ENCODE measurements at places on chromosomes 2 and 18.

DNA sequence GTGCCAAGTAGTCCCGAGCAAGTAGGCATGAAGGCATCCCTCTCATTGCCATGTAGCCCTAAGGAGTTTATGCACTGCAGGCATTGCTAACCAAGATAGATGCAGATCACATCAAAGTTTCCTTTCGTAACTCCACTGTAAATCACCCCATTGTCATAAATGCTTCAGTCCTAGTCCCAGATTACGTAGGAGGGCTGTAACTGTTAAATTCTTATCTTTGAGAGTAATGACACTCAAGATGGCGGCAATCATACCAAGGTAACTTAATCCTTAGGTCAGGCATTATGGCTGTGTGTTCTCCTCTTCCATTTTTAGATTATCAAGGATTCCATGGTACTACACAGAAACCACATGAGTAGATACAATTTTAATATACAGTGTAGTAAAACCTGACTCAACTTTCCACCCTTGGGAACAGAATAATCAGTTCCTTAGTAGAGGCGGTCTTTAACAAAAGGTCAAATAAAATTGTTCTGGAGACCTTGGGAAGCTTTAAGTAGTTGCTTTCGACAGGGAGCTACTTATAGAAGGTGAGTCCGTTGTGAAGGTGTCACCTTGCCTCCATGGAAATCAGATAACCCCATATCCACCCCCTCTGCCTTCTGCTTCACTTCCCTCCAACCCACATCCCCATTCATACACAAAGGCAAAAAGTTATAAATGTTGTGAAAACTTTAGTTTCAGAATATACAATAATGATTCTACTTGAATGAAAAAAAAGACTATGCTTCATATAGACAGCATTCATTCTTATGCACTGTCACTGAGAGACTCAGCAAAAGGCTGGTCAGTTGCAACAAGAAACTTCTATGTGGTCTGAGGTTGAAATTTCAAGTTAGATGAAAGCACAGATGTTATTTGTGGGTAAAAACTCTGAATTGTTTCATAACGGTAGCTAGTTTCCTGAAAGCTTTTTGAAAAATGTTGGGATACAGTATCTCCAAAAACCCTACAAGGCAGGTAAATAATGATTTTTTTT is 64.8 kb upstream of the GALNT5 start:
- no peak for DNase-seq

- no peak for DNase-seq
These were observed 31.1 kb downstream of the CTLA4 start for GRCh38 chr2:203898657-203899056.

DNA sequence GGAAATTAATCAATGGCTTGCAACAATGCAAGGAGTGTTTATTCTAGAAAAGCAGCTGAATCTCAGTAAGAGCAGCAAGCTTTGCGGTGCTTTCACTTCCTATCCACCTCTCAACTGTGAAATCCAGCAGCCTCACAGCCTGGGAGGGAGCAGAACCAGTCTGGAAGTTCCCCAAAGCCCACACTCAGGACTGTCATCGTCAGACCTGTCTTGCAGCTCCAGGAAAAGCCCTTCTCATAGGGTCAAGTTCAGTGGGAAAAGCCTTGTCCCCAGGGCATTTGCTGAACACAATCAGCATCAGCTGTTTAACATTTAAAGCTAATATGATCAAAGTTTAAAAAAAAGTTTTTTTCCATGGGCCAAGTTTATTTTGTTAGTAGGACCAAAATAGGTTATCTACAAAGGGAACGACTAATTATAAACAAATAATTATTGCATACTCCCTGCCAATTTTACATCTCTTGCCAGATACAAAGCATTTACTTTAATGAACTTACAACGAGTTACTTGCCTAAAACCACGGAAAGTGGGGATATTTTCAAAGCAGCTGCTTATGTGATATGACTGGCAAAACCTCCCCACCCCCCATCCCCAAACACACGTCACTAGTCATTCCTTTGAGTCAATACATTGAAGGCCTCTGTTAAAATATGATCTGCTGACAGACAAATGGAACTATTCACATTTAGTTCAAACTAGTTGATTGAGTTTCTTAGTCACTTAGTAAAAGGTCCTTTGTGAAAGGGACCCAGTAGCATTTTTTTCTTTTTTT is 36.8 kb downstream of the PARD6G start:
- no peak for DNase-seq

- no peak for DNase-seq
These were observed 312.1 kb downstream of the TMX3 start for GRCh38 chr18:68402784-68403183.

- peak; percentile 57 for DNase-seq
These were observed 182.7 kb upstream of the LHCGR start for GRCh38 chr2:48938231-48938630.

DNA sequence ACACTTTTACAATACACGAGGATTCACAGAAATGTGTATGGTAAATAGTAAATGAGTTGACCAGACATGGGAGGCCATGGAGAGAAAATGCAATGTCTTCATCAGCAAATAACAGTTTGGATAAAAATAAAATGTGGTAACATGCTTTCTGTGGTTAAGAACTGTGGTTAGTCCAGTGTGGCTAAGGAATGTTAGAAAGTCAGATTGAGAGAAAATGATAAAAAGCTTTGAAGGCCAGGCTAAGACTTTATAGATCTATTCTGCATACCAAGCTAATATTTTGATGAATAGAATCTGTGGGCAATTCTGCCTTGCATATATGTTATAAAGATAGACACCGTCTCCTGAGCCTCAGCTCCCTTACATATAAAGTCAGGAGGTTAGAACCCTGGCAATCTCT is 215.9 kb downstream of the SOX11 start:
- no peak for DNase-seq

GRCh38 chr2:100718065-100718629 is 101.8 kb upstream of the NPAS2 start:
- DNase-seq: no peak

DNA sequence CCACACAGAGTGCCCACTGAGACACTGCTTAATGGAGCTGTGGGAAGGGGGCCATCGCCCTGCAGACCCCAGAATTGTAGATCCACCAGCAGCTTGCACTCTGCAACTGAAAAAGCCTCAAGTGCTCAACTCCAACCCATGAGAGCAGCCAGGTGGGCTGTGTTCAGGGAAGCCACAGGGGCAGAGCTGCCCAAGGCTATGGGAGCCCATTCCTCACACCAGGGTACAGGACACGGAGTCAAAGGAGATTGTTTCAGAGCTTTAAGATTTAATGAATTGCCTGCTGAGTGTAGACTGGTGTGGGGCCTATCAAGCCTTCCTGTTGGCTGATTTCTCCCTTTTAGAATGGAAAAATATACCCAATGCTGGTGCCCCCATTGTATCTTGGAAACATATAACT is 17.2 kb downstream of the TPO start:
- DNase-seq: no peak

- DNase-seq: no peak
These were observed 7.4 kb upstream of the POLI start for GRCh38 chr18:54261894-54262293.

DNA sequence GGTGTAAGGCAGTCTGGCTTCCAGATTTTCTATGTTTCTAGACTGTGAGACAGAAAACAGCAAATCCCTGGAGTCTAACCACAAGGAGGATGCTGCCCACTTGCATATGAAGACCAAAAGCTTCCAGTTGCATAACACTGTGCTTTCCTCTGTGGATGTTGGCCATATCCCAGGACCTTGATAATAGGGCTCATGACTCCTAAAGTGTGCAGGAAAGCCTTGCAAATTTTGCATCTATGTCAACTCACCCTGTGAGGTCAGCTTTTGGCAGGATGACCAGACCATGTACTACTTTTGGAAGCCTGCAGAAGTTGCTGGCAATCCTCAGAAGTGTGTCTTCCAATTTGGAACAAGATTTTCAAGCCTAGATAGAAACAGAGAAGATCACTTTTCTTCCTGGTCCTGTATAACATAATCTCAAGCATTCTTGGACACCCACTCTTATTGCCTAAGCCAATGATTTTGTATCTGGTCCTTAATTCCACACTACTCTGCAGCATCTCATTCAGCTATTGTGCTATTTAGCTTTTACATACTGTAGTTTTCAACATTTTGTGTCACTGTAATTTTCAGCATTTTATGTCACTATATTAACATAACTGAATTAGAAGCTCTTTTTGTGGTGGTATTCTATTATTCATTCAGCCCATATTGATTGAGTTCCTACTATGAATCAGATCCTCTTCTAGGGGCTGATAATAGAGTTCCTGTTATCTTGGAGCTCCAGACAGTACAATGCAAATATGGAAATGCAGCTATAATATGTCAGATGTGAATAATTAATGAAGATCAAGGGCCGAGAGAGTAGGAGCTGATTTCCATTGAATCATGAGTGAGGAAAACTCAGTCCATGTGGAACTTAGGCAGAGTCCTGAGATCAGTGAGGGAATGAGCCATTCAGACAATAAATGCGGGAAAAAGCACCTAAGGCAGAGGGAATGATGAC is 85.3 kb upstream of the RAB27B start:
- no peak for DNase-seq

DNA sequence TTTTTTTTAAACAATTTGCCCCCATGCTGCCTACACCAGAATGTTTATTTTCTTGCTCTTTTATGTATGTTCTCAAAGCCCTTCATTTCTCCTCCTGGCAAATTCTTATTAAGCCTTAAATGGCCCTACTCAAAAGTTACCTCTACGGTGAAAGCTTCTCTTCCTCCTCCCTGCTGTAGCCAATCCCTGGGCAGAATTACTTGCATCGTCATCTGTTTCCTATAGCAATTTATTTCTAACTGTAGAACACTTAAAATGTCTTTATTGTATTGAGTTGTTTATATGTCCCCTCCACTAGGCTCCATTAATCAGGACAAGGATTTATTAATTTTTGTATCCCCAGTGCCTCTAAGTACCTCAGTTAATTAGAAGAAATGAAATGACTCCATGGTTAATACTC is 2.5 kb upstream of the RAD51AP2 start:
- no peak for DNase-seq

DNA sequence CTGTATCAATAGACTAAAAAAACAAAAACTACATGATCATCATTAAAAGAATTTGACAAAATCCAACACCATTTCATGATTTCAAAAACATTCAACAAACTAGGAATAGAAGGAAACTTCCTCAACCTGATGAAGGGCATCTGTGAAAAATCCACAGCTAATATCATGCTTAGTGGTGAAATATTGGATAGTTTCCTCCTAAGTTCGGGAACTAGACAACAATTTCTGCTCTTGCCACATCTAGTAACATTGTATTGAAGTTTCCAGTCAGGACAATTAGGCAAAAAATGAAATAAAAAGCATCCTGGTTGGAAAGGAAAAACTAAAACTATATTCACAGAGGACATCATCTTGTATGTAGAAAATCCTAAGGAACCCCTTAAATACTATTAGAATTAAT is 34.8 kb downstream of the TNS1 start:
- DNase-seq: no peak

DNA sequence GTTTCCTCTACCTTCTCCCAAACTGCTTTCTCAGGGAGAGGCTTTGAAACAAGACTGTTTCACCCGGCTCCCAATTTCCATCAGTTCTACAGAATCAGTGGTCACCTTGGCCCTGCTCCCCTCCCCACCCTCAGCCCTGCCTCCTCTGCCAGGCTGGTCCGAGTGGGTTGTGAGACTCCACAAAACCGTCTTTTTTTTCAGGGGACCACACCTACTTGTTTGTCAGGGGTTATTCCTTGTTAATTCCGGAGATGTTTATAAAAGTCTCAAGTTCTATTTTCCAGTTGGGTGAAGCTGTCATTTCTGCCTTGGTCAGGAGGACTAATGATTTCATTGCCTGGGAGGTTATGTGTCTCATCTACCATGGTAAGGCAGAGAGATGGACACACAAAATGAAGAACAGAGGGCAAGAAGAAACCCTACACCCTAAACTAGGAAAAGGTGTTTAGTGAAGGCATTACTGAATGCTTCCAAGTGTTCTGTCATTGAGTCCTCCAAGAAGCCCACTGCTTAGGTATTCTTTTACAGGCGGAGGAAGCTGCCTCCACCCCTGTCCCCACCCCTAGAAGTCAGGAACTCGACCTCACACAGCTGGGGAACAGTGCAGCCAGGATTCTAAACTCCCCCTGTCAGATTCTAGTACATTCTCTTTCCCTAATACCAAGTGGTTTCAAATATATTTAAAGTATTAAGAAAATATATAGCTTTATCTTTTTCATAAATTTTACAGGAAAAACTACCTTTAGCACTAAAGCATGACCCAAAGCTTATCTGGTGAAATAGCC is 46.3 kb downstream of the COPS8 start:
- no peak for DNase-seq

- DNase-seq: no peak
These were observed 10.4 kb downstream of the MFSD2B start for GRCh38 chr2:24020244-24020643.

DNA sequence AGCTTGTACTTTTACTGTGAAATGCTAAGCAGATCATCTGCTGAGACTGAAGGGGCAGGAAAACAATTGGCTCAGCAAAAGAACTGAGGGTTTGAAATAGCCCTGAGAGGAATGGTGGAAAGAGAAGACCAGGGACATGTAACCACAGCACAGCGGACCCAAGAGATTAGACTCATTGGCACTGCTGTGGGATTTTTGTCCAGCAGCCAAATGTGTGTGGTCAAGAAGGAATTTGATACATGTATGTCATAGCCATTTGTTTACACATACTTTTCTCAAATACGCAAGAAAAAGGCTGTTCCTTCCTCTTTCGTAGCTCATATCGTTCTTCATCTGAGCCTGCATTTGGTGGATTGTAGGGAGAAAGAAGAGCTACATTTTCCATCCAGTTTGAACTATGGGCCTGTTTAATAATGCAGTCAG is 73.8 kb downstream of the TRABD2A start:
- no peak for DNase-seq

DNA sequence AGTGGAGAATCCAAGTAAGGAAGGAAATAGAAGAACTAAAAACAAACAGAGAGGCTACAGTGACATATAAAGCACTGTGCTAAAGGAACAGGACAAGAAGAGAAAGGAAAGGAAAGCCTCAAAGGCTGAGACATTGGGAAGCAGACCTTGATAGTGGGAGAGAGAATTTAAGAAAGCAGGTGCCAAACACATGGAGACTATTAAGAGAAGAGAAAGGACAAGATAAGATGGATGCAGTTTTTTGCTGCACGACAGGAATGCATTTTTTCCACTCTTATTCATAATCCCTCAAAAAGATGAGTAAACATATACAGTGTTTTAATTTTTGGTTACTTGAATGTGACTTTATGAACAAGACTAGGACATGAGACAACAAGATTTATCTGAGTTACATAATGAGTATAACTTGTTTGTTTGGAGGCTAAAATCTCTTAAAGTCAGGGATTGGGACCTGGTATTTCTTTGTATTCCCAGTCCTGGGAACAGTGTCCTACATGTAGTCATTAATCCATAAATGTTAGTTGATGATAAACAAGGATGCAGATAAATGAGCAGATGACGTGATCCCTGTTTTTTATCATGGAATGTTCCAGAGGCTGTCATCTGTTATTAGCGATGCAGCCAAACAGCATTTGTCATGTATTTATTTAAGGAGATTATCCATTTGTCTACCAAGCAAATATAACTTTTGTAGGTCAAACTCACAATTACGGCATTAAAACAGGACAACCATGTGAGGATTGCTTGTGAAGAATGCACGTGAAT is 141.7 kb downstream of the DNER start:
- DNase-seq: no peak

All from DMS153 (cell line).